ENCODE measurements at places on chromosomes 16 and 17. TPM values are rescaled to one million over a fixed set of nuclear protein-coding genes. Genes with fewer than 3 reads are reported as not detected.
A peak's percentile ranks its signal among the peaks of the same experiment; 100 is the strongest.

GRCh38 chr17:78922816-78923498 is 2.2 kb downstream of the TIMP2 start:
- DNase-seq, result no peak
- H3K27me3 ChIP-seq, result no peaks in the 10 kb centered on the region
- H3K27ac ChIP-seq, result no peak overlapping the region
- peaks cover 16% of the 10 kb centered on the region for H3K4me1 ChIP-seq

- H3K4me3 ChIP-seq, result no peak overlapping the region
- H3K27ac ChIP-seq, result no peak overlapping the region
- no peak for DNase-seq
- no peaks in the 10 kb centered on the region for H3K36me3 ChIP-seq
- H3K27me3 ChIP-seq, result no peaks in the 10 kb centered on the region
- no peaks in the 10 kb centered on the region for H3K4me1 ChIP-seq
Observed at GRCh38 chr17:76645481-76645880, 1.9 kb upstream of the ST6GALNAC1 start.

- no peak overlapping the region for H3K4me3 ChIP-seq
- peaks cover 3% of the 10 kb centered on the region for H3K36me3 ChIP-seq
- H3K27me3 ChIP-seq, result no peaks in the 10 kb centered on the region
Observed at GRCh38 chr17:40307001-40307730, 1.8 kb upstream of the RARA start.

- DNase-seq, result peak; percentile 62
- peaks cover 17% of the 10 kb centered on the region for H3K4me1 ChIP-seq
- no peaks in the 10 kb centered on the region for H3K27me3 ChIP-seq
- no peak overlapping the region for H3K27ac ChIP-seq
- H3K36me3 ChIP-seq, result no peaks in the 10 kb centered on the region
Observed at GRCh38 chr17:66330646-66331037, 28.2 kb downstream of the PRKCA start.

DNA sequence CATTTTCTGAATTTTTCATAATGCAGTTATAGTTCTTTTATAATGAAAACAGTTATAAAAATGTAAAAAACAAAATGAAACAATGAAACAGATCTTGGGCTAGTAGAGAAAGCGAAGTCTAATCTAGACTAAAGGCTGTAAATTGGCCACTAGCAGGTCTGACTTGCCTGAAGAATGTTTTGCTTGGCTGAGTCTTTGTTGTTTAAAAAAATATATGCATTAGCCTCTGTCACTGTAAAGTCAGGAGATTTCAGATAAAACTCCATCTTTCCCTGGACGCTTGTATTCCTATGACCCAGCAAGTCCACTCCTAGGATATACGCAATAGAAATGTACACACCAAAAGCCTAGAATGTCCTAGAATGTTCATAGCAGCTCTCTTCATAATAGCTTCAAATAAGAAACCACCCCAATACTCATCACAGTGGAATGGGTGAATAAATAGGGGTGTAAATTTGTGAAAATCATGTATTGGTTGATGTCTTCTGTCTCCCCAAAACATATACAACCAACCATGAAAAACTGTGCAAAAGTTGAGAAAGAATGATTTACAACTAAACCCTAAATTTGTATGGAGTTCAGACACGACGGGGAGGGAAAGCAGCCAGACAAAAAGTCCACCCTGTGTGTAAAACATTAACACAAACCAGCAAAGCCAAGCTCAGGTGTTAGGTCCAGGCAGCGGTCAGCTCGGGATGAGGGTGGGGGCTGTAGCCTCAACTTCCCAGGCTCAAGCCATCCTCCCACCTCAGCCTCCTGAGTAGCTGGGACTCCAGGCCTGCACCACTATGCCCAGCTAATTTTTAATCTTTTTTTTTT is 37.7 kb upstream of the MEAK7 start:
- no peaks in the 10 kb centered on the region for H3K27me3 ChIP-seq
- DNase-seq, result no peak
- H3K36me3 ChIP-seq, result no peaks in the 10 kb centered on the region

DNA sequence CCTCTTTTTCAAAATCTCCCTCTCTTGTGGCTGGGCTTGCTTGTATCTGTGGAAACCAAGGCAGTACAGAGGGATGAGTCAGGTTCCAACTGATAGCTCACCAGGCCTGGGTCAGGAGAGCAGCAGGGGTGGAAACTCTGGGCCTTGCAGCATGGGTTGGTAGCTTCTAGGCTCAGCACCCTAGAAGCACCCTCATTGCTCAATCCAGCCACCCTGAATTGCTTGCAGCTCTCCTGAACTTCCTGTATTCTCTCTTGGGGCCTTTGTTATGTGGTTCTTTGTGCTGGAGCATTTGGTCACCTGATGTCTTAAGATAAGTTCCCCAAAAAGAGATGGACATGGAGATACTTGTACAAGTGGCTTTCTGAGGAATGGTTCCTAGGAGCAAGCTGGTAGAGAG is 169.4 kb downstream of the IRX5 start:
- H3K36me3 ChIP-seq, result no peaks in the 10 kb centered on the region
- H3K4me3 ChIP-seq, result no peak overlapping the region
- H3K27ac ChIP-seq, result no peak overlapping the region
- no peak for DNase-seq

- DNase-seq, result no peak
- no peaks in the 10 kb centered on the region for H3K4me1 ChIP-seq
- H3K27ac ChIP-seq, result no peak overlapping the region
- peaks cover 11% of the 10 kb centered on the region for H3K27me3 ChIP-seq
Observed at GRCh38 chr16:57354311-57354710, 4.3 kb upstream of the CCL22 start.

GRCh38 chr16:25030420-25031131 is 15.4 kb upstream of the ARHGAP17 start:
- no peak for DNase-seq
- H3K36me3 ChIP-seq, result no peaks in the 10 kb centered on the region
- H3K27ac ChIP-seq, result no peak overlapping the region
- peaks cover 10% of the 10 kb centered on the region for H3K4me1 ChIP-seq
- no peaks in the 10 kb centered on the region for H3K27me3 ChIP-seq

DNA sequence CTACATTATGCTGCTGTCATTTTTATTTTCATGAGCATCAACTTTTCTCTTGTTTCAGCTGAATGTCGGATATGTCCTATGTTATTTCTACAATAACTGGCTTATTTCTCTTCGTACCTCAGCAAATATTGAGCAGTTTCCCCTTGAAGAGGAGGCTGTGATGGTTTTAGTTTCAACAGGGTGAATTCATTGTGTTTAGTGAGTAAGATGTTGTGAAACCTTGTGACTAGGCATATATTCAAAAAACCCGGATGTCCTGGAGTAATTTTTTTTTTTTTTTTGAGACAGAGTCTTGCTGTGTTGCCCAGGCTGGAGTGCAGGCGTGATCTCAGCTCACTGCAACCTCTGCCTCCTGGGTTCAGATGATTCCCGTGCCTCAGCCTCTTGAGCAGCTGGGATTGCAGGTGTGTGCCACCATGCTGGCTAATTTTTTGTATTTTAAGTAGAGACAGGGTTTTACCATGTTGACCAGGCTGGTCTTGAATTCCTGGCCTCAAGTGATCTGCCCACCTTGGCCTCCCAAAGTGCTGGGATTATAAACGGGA is 11.1 kb downstream of the CPD start:
- DNase-seq, result no peak
- H3K27ac ChIP-seq, result no peak overlapping the region
- H3K4me1 ChIP-seq, result no peaks in the 10 kb centered on the region
- peaks cover 3% of the 10 kb centered on the region for H3K36me3 ChIP-seq

- no peak for DNase-seq
- no peak overlapping the region for H3K4me3 ChIP-seq
- H3K36me3 ChIP-seq, result no peaks in the 10 kb centered on the region
- H3K27me3 ChIP-seq, result no peaks in the 10 kb centered on the region
- no peak overlapping the region for H3K27ac ChIP-seq
Observed at GRCh38 chr17:22703786-22704441, 1011.6 kb downstream of the KCNJ18 start.

DNA sequence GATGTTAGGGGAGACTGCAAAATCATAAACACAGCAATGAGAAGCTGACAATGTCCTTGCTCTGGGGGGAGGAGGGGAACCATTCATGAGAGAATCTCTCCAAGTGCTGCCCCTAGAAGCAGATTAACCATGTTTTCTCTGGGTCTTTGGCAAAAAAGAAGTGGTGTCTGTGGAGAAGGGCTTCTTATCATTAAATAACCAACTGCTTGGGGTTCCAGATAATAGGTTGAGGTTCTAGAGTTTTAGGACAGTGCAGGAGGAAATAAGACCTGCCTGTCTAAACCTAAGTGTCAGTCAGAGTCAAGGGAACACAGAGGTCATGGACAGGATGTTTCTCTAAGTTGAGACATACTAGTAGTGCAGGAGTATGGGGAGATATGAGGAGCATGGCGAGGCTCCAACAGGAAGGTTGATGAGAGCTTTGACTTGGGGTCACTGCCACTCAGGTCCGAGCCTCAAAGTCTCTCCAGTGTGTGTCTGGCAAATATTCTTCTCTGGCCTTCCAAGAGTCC is 5.1 kb upstream of the ANKS4B start:
- H3K4me3 ChIP-seq, result no peak overlapping the region
- H3K27me3 ChIP-seq, result peaks cover 84% of the 10 kb centered on the region
- no peaks in the 10 kb centered on the region for H3K4me1 ChIP-seq
- no peak for DNase-seq
- no peak overlapping the region for H3K27ac ChIP-seq
- H3K36me3 ChIP-seq, result no peaks in the 10 kb centered on the region

DNA sequence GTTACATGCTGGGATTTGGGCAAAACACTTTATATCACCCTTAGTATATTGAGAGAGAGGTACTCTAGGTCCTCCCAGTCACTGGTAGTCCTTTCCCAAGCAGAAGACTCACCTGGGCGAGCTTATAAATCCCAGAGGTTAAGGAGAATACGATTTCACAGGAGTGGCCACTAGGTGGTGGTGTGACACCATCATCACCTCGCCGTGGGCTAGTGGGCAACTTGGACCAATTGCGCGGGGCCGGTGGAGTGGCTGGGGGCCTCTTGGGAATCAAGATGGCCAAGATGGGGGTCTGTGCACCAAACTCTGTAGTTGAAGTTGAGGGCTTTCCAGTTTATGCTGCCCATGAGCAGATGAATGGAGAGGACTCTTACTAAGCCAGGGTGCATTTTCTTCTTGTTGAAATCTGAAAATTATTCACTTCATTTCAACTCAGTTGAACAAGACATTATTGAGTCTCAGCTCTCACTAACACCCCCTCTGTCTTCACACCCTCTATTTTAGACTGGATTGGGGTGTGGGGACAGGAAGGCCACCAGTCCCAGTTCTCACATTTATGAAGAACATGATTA is 38.2 kb upstream of the PIRT start:
- H3K27me3 ChIP-seq, result no peaks in the 10 kb centered on the region
- peak; percentile 65 for DNase-seq
- no peak overlapping the region for H3K27ac ChIP-seq
- no peak overlapping the region for H3K4me3 ChIP-seq
- H3K4me1 ChIP-seq, result peaks cover 7% of the 10 kb centered on the region
- H3K36me3 ChIP-seq, result no peaks in the 10 kb centered on the region

Gene SLC38A8
- not detected for total RNA-seq

Gene FAM83G
- total RNA-seq, result 9.6 TPM

Data from A673 (cell line).